ENCODE measurements at places on chromosomes 7 and 10. TPM values are rescaled to one million over a fixed set of nuclear protein-coding genes. Genes with fewer than 3 reads are reported as not detected.

DNA sequence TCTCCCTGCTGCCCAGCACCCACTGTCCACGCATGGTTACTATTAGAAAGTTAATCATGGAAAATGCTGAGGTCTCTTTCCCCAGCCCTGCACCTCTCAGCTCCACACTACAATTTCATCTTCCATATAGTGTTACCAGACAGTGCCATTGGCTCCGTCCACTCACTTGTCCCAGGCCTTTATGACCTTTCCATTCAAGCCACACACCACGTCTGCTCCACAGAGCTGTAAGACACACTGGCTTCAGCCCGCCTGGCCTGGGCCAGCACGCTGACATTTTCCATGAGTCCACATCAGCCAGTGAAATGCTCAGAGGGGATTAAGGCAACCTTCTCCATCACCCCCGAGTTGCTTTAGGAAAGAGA, 118.7 kb downstream of the KCNMA1 start:
- no peak for DNase-seq

DNA sequence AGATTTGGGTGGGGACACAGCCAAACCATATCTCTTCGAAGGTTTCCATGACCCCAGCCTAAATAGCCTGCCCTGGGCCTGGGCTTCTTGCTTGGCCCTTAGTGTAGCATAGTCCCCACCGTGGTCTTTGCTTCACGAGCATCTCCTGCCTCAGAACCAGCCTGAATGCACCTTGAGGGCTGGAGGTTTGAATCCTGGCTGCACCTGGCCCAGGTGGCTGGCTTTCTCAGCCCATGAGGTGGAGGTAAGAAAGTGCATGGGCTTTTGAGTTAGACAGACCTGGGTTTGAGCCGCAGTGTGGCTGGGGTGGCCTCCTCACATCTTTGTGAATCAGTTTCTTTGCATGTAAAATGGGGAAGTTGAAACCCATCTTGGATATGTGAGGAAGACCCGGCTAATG, 24.2 kb upstream of the PCBD1 start:
- no peak for DNase-seq

GRCh38 chr7:4383584-4383983, 298.5 kb upstream of the FOXK1 start:
- DNase-seq = no peak

DNA sequence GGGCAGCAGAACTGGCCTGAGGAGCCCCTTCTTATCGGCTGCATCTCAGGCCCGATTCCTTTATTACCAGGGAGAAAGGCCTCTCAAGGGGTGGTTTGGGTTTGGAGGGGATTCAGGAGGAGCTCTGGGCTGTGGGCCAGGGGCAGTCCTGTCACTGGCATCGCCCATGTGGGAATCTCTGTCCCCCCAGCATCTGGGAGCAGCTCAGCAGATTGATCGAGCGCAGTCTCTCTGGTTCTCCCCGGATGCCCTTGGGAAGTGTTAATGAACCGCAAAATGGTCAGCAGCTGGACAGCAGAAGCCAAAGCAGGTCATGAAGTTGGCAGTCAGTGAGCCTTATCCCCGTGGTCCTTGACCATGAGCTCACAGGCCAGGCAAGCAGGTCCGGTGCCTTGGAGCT, 104.4 kb upstream of the ANLN start:
- no peak for DNase-seq

GRCh38 chr10:112963835-112964234, 13.8 kb downstream of the TCF7L2 start:
- DNase-seq = no peak

SNX10 gene
- total RNA-seq = 24.1 TPM

FAS gene
- 80.3 TPM for total RNA-seq

ANKRD30A gene
- total RNA-seq = not detected
